Stimulated activated CD8-positive, alpha-beta memory T cell treated with anti-CD3 and anti-CD28 coated beads, Interleukin-15, amount 100 ng/mL, for 24 hours (primary cell): ENCODE measurements at places on chromosomes 2 and 18.

- DNase-seq: no peak
These were observed 46.3 kb downstream of the MAL start for GRCh38 chr2:95071856-95072255.

- no peak for DNase-seq
These were observed 591.6 kb downstream of the DSC3 start for GRCh38 chr18:30450927-30451326.

DNA sequence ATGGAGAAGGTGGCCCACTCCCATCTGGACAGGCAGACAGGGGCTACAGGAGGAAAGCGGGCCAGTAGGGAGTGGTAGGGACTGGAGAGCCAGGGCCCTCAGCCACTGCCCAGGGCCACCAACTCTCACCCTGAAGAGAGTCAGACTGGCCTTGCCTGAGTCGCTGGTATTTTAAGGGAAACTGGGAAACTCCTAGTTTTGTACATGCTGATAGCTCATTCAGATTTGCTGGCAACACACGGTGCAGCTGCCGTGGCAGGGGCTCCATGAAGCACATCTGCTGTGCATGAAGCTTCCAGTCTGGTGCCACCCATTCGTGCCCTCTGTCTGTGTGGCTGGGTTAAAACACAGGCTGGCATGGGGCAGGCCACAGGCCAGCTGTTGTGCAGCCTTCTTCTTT lies 137.3 kb upstream of the GLI2 start:
- DNase-seq: no peak

DNA sequence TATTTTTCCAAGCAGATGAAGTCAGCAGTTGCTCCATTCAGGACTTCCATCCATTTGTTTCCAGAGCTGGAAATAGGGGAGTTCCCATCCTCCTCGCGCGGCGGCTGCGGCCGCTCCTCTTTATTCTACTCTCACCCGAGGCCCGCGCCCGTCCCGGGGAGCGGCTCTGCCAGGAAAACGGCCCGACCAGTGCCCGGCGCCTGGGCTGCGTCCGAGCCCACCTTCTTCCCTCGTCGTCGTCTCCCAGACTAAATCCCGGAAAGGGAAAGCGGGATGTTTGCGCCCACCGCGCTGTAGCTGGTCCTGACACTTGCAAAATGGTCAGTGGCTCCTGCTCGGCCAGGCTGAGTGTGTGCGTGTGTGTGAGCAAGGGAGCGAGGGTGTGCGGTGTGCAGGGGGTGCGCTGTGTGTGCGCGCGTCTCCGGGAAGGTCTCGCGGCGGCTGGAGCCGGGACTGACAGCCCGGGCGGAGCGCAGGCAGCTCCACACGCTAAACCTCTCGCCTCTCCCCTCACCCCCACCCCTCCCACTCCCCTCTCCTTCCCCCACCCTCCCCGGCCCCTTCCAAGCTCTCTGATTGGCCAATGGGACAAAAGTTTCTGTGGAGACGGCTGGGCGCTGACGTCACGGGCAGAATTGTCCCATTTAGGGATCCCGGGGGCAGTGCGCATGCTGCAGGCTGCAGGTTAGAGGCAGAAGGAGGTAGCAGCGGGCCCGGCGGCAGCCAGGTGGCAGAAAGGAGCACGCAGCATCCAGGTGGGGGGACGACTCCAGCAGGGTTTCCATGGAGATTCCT lies at the start of gene NOL4:
TSS of gene NOL4 (minus strand) at position 491 of the 795 bp plus-strand sequence. CDS start 1,660 bp downstream, outside the sequence.
- no peak for DNase-seq

- DNase-seq: no peak
These were observed 76.9 kb downstream of the MRO start for GRCh38 chr18:50742952-50743351.

GRCh38 chr2:64210816-64211215 lies 66.6 kb upstream of the PELI1 start:
- no peak for DNase-seq

- no peak for DNase-seq
These were observed 820 bp downstream of the TMBIM1 start for GRCh38 chr2:218291318-218292047.

- no peak for DNase-seq
These were observed 158.5 kb downstream of the INSIG2 start for GRCh38 chr2:118246726-118247125.

GRCh38 chr2:11753886-11754699 lies 7.7 kb downstream of the LPIN1 start:
- no peak for DNase-seq

- DNase-seq: no peak
These were observed 114.5 kb downstream of the TMEM18 start for GRCh38 chr2:562391-563364.

DNA sequence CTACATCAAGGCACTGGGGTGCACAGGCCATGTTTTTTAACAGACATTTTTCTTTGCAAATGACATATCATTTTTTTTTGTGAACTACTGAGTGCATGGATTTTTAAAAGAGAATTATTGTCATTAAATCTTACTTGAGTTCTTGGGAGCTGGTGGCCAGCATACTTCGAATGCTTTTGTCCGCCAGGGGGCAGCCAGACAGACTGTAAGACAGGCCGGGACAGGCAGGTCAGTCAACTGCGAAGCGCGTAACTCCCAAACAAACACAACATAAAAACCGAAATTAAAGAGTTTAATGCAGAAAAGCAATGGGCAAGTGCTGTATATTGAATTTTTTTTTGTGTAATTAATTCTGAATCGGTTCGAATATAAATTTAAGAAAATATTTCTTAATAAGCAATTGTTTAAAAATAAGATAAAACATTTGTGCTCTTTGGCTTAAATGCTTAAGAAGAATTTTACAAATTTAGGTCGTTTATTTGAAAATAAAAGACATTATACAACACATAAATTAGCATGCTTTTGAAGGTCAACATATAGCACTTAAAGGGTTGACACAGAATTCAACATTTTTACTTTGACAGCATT lies 142.2 kb upstream of the PXDN start:
- no peak for DNase-seq
